ENCODE measurements at places on chromosomes 4 and X. TPM values are rescaled to one million over a fixed set of nuclear protein-coding genes. Genes with fewer than 3 reads are reported as not detected.
A peak's percentile ranks its signal among the peaks of the same experiment; 100 is the strongest.

DKK2 gene
- total RNA-seq: 0.44 TPM

FAM53A gene
- total RNA-seq: 1.3 TPM

SPANXC gene
- not detected for total RNA-seq

SLC38A5 gene
- 0.83 TPM for total RNA-seq

PLXNB3 gene
- total RNA-seq: 0.81 TPM

TMEM47 gene
- 17.3 TPM for total RNA-seq

ASB5 gene
- 570 TPM for total RNA-seq

HTN3 gene
- not detected for total RNA-seq

ASMT gene
- total RNA-seq: not detected

DNA sequence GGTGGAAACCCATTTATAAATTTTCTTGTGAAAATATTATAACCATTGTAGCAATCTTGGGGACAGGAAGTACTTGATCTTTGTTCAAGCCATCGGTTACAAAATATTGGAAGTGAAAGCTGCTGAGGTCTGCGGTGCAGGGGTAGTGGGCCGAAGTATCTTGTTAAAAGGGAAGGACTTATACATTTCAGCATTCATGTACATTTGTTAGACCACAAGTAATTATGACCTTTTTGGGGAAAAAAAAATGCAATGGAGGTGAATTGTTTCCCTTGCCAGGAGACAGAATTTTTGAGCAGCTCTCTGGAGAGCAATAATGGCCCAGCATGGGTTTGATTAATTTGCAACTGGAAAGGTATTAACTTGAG is 121.3 kb downstream of the EGF start:
- no peak for DNase-seq

DNA sequence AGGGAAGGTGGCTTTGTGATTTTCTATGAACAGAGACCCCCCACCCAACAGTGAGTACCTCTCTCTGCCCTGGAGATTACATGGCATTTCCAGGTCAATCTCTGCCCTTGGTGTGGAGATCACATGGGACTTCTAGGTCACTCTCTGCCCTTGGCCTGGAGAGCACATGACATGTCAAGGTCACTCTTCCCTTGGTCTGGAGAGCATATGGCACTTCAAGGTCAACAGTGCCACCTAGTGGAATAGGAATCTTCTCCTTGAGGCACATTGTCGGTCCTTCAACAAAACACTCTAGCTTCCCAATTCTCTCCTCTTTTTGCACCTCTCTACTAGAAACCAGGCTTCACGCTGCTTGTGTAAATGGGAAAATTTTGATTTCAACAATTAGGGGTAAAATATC is 66.2 kb upstream of the TACR3 start:
- DNase-seq: no peak

GRCh38 chrX:2413969-2414368 is 86.8 kb downstream of the DHRSX start:
- DNase-seq: no peak

- DNase-seq: no peak
Measured at GRCh38 chr4:88528861-88529260, 5.3 kb upstream of the PYURF start.

DNA sequence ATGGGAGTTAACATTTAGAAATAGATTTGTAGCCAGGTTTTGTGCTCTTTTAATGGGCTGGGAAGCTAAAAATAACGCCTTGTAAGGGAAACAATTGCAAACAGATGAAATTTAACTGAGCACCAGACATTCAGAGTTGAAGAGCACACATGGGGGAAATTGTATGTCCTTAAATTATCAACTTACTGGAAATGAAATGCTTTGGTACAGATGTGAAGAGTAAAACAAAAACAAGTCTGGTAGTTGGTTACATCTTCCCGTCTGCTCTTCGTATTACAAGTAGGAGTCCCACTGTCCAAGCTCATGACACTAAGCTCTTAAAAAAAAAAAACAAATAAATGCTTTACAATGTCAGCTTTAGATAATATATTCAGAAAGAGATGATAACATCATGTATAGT is 59.5 kb upstream of the RPA4 start:
- DNase-seq: no peak

DNA sequence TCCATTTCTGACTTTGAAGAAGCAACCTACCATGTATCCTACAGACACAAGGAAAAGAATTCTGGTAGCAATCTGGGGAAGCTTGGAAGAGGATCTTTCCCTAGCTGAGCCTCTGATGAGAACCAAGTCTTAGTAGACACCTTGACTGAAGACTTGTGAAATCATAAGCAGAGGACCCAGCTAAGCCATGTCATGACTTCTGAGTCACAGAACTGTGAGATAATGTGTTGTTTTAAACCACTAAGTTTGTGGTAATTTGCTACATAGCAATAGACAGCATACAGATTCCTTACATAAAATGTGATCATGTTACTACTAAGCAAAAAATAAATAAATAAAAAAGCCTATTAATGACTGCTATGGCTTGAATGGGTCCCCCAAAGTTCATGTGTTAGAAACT is 71.3 kb upstream of the ANKRD50 start:
- DNase-seq: no peak

DNA sequence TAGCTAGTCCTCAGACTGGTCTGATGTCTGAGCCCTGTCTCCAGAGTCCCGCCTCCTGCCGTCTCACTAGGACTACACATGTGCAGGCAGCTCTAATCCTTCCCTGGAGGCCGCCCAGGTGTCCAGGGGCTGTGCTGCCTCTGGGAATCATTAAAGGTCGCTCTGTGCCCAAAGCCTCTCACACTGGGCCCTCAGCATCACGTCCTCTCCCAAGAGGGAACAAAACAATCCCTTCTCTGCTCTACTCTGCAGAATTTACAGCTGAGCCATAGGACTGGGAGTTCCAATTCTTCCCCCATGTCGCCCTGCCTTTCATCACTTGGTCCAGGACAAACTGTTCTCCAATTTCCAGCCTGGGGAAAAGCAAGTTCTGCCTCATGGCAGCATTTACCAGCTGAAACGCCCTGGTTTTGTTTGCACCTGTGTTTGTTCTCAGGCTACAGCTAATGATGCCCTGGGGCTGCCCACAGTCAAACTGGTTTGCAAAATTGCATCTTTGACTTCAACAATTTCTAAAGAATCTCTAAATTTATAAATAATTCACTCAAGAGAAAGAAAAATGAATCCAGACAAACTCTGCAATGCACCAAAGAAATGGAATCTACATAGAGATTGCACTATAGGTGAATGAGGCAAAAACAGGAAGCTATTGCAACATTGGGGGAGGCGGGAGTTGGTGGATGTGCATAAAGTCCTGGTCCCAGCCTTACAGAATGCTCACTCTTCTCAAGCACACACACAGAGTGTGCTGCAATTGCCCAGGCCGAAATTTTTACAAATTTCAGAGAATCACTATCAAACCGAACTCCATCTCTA is 7.2 kb upstream of the MRFAP1 start:
- peak; percentile 32 for DNase-seq

DNA sequence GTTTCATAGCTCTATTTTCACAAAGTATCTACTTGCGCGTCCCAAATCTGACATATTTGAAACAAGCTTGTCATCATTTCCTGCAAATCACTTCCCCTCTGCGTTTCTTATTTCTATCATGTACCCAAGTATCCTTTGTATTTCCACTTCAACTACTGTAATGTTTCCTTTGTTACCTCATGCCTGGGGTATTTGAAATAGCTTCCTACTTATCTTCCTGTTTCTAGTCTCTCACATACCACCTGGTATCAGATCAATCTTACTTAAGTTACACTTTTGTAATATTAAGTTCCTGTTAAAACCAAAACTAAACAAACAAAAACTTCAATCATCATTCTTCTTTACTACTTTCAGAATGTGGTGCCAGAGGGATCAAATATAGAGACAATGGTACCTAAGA is 93.6 kb upstream of the SMAD1 start:
- DNase-seq: no peak

- no peak for DNase-seq
Measured at GRCh38 chr4:187493661-187494060, 501.9 kb upstream of the ZFP42 start.

GRCh38 chr4:174697202-174697601 is 131.8 kb downstream of the GLRA3 start:
- DNase-seq: no peak

DNA sequence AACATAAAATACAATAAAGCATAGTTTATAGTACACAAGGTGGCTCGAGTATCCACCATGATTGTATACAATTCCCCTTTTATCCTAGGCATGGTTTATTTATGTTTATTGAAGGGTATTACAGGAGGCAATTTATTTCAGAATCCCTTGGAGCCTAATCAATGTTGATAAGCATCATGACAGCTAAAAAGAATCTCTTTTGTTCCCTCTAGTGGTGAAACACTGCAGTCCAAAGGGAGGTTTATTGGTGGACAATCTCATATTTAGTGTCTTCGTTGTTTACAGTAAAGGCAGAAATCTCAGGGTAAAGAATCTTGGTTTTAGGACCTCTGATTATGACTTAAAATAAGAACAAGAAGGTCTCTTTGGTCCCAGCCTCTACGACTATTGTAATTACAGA is 1712.5 kb downstream of the C4orf33 start:
- DNase-seq: no peak

GRCh38 chr4:77232653-77233052 is 75.6 kb downstream of the CCNG2 start:
- DNase-seq: no peak

- no peak for DNase-seq
Measured at GRCh38 chr4:153773236-153773690, 13.4 kb upstream of the RNF175 start.

DNA sequence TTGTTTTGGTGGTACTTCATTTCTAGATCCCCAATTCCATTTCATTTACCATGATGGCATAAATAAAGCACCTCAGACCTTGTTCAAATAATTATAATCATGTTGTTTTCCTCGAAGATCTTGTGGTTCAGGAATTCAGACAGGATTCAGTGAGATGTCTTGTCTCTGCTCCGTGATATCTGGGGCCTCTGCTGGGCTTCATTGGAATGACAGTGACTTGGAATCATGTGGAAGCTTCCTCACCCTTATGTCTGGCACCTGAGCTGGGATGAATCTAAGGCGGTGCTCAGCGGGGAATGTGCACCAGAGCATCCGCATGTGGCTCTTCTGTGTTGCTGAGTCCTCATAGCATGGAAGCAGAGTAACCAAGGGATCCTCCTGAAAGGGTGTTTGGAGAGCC is 132.2 kb downstream of the VEGFC start:
- DNase-seq: no peak

GRCh38 chr4:142940425-142941330 is 94.6 kb upstream of the INPP4B start:
- DNase-seq: no peak

DNA sequence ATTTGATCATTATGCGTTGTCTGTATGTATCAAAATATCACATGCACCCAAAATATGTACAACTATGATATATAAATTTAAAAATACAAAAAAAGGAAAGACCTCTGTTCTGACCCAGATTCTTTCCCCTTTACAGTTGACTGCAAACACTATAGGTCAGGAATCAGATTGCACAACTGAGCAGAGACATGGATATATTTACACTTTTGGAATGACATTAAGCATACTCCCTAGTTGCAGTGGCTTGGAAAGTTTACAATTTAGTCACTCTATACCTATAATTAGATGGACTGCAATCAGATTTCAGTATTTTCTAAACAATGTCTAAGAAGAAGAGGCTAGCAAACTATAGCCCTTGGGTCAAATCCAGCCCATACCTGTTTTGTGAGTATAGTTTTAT is 98.5 kb upstream of the INPP4B start:
- DNase-seq: no peak

DNA sequence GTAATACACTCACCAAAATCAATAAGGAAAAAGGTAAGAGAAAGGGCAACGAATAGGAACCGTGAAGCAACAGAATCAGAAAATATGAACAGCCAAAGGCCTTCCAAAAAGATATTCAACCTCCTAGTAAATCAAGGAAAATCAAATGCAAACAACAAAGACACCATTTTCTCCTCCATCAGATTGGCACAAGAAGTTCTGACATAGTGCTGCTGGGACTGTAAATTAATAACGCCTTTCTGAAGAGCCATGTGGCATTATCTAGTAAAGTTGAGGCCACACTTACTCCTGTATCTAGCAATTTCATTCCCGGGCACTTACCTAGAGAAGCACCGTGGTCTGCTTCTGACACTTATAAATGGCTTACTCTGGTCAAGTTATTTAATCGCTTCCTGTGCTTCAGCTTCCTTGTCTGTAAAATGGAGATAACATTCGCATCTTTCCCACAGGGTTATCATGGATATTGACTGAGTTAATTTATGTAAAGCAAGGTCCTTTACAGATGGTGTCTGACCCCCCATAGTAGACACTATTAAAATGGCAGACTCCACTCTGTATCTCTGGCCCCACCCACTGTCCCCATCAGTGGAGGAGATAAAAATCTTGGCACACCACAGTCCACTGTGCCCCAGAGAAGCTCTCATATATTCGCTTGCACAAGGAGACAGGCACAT is 20.5 kb upstream of the ENPP6 start:
- DNase-seq: no peak

GRCh38 chrX:115560211-115560977 is 580 bp upstream of the PLS3 start:
- no peak for DNase-seq

DNA sequence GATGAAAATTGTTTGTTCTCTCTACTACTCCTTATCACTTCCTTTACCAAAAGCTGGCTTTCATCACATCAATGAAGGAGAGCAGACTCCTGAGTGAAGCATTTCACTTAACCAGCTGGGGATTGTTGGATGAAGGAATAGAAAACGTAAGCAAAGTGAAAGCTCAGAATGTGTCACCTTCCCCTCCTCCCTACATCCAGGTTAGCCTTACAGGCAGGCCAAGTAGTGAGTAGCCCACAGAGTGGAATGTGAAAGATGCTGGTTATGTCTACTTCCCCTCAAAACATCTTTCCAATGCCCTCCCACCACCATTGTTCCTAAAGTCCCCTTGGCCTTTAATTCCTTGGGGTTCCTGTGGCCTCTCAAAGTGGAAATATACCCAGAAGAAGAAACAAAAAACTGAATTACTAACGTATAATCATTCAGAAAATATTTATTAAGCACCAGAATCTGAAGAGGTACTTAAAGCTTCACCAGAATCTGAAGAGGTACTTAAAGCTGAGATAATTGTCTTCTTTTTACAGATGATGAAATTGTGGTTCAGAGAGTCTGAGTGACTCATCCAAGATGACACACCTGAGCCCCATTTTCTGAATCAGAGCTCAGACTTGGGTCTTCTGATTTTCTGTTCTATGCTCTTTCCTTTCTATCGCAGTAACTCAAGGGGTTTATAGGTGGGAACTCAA is 6.5 kb downstream of the P2RY4 start:
- DNase-seq: no peak

DNA sequence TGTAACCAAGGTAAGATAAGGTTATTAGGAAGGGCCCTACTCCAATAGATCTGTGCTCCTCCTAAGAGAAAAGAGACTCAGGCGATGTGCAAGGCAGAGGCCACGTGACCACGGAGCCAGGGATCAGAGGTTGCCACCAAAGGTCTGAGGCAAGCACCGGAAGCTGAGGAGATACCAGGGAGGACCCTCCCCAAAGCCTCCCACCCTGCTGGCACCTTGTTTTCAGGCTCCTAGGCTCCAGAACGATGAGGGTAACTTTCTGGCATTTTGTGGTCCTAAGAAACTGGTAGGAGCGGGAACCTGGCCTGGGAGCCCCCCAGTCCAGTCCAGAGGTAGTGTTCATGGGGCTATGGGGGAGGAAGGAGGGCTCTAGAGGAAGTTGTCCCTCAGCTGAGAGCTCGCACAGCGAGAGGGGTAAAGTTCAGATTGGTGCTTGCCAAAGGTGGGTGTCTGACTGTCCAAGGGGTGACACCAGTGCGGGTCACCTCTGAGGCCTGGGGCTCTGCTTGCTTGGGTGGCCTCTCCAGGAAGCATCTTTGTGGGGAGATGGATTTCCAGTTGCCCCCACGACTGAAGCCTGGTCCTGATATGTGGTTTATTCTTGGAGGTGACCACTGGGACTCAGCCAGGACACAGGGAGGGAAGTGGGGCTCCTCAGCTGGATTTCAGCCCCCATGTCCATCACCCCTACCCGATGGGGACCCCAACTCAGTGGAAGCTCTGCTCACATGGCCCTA is 7.5 kb upstream of the LETM1 start:
- DNase-seq: no peak
